Pons (tissue), 1 donor: ENCODE measurements at places on chromosomes 16 and 17.

GRCh38 chr16:20309786-20310185 is 17.5 kb downstream of the GP2 start:
- no peak for DNase-seq

GRCh38 chr17:28182559-28182958 is 136.4 kb upstream of the TMEM97 start:
- DNase-seq: no peak

DNA sequence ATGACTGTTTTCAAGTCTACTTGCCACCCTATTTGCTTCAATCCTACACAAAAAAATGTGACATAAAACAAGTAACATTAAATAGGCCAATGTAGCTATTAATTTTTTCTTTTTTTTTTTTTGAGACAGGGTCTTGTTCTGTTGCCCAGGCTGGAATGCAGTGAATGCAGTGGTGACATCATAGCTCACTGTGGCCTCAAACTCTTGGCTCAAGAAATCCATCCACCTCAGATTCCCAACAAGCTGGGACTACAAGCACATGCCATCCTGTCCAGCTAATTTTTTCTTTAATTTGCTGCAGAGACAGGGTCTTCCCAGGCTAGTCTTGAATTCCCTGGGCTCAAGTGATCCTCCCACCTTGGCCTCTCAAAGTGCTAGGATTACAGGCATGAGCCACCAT is 29.4 kb downstream of the ANKFY1 start:
- DNase-seq: no peak

GRCh38 chr17:4936436-4936835 is 3.4 kb downstream of the SLC25A11 start:
- no peak for DNase-seq

DNA sequence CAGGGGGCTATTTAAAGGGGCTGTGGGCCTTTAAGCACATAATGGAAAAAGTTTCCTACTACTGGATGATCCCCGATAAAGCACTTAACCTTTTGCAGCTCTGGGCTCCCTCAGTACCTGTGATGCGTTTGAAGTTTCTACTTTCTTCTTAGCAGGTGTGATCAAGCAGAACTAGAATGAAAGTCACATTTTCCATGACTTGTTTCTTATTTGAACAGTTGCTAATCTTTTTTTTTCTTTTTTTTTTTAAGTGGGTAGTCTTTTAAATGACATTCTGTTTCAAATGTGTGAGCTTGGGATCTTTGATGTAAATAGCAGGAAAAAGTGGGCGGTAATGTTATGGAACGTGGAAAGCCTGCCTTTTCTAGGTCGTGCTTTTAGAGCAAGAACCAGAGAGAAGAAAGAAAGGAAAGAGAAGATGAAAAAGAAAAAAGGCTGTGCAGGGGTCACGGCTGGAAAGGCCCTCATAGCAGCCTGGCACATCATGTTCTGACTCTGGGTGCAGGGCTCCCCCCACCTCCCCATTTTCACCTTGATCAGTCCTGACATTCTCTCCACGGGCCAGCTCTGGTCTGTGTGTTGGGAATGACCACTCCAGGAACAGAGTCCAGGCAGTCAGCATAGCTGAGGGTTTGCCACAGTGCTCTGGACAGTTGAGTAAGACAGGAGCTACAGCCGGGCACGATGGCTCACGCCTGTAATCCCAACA is 150.6 kb downstream of the CLEC16A start:
- DNase-seq: no peak

- no peak for DNase-seq
Observed at GRCh38 chr17:6162892-6163291, 92.7 kb downstream of the WSCD1 start.

- no peak for DNase-seq
Observed at GRCh38 chr17:45745601-45746494, 38.3 kb upstream of the CRHR1 start.

DNA sequence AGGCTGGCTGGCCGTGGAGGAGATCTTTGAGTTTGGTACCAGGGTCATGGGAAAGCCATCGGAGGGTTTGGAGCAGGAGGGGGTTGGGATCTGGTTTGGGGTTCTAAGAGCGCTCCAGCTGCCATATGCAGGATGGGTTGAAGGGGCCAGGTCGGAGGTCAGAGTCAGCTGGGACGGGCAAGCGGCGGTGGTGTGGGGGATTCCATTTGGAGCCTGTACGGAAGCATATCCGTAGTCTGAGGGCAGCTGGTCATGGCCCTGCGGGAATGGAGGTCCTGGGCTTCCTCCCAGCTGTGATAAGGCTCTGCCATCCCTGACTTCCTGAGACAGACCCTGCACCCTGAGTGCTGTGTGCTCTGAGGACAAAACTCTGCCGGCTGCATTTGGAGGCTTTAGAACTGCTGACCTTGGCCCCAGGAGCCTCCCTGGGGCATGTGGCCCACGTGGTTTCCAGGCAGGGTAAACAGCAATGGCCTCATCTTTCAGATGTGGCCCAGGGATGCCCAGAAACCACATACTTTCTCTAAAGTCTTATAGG is 46.5 kb downstream of the ATP2C2 start:
- DNase-seq: no peak

DNA sequence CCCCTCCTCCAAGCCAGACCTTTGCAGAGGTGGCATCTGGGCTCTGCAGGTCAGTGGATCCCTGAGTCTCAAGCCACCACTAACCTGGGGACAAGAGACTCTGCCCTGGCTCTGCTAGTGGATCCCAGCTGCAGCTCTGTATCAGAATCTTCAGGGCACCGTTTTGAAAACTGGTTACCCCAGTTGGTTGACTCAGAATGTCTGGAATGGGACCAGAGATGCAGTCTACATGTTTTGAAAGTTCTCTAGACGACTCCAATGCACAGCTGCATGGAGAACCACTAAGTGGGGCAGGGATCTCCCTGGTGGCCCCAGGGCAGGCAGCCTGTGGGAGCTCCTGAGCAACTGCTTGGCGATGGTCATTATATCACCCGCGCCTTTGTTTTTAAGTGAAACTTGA is 34.1 kb upstream of the ADORA2B start:
- no peak for DNase-seq

DNA sequence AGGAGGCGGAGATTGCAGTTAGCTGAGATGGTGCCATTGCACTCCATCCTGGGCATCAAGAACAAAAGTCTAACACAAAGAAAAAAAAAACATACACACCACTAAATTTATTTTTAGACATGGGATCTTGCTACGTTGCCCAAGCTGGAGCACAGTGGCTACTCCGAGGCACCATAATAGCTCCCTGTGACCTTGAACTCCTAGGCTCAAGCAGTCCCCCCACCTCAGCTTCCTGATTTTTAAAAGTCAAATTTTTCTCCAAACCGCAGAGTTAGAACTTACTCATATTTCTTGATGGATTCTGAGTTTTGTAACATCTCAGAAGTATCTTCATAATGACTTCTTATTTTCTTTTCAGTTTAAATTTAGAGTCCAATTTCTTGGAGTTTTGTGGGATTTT is 3.4 kb downstream of the CMTM4 start:
- DNase-seq: no peak

- DNase-seq: no peak
Observed at GRCh38 chr16:89045181-89045815, 48.4 kb upstream of the ACSF3 start.

DNA sequence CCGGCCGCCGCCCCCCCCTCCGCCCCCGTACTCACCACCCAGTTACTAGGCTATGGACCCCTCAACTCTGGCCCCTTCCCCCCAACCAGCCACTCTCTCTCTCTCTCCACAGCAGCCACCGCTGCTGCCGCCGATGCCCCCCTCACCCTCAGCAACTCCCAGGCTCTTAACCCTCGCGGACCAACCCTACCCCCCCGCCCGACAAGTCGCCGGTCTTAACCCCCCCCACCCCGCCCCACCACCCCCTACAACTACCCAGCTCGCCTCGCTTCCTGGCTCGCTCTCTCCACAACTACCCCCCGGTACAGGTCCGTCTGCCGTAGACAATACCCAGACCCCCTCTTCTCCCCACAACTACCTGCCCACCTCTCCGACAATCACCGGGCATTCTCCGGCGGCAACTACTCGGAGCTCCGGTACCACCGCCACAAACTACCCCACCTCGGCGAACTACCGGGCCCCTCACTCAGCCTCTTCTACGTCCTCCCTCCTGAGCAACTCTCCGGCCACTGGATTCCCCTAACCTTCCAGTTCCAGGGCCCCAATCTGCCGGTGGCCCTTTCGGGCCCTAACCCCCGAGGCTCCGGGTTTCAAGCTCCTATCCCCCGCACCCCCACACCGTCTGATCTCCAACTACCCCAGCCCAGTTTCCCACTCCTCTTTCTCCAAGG is 702 bp downstream of the PHF23 start:
- peak; percentile 14 for DNase-seq

DNA sequence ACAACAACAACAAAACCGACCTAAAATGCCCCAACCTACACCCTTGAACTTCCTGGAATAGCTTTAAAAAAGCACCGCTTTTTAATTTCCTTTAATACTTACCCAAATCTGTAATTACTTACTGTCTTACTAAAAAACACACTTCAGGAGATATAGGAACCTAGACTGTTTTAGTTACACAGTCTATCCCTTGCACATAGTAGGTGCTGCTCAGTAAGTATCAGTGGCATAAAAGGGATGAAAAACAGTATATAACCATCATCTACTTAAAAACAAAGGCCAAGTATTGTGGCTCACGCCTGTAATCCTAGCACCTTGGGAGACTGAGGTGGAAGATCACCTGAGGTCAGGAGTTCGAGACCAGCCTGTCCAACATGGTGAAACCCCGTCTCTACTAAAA is 6.1 kb downstream of the SUMO2 start:
- no peak for DNase-seq

DNA sequence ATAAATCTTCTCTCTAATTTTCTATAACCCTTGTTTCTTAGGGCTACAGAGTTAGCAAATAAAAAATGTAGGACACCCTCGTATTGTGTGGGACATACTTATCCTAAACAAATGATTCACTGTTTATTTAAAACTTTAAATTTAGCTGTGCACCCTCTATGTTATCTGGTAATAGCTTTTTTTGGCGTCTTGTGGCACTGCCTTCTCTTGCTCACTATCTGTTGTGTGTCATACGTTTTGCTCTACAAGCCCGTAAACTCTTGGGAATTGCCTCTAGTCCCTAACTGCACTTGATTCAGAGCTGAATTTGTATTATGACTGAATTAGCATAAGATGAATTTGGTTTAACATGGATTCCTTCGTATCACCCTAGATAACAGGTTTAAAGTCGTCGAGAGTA is 144.3 kb upstream of the MYOCD start:
- no peak for DNase-seq

DNA sequence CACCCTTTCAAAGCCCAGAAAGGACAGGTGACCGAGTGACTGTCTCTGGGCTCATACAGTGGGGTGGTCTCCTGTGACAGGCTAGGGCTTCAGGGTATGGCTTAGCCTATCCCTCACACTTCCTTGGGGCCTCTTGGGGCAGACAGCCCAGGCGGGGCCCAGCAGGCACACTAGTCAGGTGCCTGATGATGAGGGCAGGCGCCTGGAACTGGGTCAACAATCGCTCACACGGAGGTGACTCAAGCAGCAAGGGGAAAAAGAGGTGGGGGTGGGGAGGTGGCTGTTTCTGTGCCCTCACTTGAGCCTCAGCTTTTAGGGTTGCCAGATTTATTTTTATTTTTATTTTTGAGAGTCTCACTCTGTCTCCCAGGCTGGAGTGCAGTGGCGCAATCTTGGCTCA is 6.4 kb upstream of the GRN start:
- no peak for DNase-seq

DNA sequence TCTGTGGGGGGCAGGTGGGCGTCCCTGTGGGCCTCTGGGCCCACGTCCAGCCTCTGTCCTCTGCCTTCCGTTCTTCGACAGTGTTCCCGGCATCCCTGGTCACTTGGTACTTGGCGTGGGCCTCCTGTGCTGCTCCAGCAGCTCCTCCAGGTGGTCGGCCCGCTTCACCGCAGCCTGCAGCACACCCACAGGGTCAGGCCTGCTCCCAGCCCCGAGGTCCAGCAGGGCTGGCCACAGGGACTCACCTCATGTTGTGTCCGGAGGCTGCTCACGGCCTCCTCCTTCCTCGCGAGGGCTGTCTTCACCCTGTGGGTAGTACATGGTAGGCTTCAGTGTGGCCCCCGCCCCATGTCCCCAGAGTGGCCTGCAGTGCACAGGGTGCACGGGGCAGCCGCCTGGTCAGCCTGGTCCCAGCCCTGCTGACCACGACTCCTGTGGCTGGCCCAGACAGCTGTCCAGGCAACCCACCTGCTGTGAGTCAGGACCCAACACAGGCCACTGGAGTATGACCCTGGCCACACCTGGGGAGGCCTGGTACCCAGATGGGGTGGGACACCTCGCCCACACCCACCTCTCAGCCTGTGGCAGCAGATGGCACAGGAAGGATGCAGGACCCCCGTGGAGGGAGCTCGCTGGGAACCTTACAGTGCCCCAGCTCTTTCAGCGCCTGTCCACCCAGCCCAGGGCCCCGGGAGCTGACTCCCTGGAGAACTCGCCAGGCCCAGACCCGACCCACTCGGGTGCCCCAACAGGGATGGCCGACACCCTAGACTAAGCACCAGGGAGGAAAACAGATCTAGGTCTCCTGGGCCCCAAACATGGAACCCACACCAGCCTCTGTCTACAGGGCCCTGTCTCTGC is 23.9 kb upstream of the AATK start:
- no peak for DNase-seq

GRCh38 chr16:87076950-87077749 is 240.0 kb downstream of the C16orf95 start:
- DNase-seq: no peak

- no peak for DNase-seq
Observed at GRCh38 chr16:24188021-24188542, 68.1 kb upstream of the CACNG3 start.

- no peak for DNase-seq
Observed at GRCh38 chr17:2837147-2837561, 40.9 kb downstream of the RAP1GAP2 start.

DNA sequence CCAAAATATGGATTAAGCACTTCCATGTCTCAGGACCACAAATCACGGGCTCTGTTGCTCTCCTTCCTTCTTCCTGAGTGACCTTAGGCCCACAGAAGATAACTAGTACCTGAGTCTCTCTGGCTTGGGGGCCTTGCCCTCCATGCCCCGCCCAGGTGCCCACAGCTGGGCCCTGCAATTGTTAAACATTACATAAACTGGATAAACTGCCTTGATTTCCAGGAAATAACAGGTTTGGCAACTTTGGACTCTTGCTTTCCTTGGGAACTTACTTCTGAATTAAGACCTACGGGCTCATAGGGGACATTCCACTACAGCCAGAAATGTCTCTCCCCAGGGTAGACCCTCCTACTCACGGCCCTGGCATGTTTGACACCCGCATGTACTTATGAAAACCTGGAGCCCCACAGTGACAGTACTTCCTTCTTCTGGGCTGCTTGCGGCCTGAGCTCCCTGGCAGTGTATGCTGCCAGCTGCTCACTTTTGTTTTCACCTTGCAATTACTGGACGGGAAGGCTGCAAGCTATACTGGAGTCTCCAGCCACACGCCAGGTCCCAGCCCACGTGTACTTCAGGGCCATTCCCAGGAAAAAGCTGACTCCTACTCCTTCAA is 2.3 kb upstream of the UBALD2 start:
- DNase-seq: no peak

GRCh38 chr17:49291929-49292328 is 61.3 kb upstream of the PHOSPHO1 start:
- no peak for DNase-seq

- DNase-seq: no peak
Observed at GRCh38 chr17:57823469-57824401, 26.1 kb downstream of the MRPS23 start.
